SHP77 (cell line): ENCODE measurements at places on chromosomes 3 and 15.
A peak's percentile ranks its signal among the peaks of the same experiment; 100 is the strongest.

GRCh38 chr15:100515758-100516157 lies 13.0 kb downstream of the CERS3 start:
- DNase-seq: no peak

GRCh38 chr15:83512459-83512858 lies 65.3 kb downstream of the SH3GL3 start:
- no peak for DNase-seq

GRCh38 chr15:87757084-87757483 lies 499.5 kb downstream of the NTRK3 start:
- DNase-seq: no peak

DNA sequence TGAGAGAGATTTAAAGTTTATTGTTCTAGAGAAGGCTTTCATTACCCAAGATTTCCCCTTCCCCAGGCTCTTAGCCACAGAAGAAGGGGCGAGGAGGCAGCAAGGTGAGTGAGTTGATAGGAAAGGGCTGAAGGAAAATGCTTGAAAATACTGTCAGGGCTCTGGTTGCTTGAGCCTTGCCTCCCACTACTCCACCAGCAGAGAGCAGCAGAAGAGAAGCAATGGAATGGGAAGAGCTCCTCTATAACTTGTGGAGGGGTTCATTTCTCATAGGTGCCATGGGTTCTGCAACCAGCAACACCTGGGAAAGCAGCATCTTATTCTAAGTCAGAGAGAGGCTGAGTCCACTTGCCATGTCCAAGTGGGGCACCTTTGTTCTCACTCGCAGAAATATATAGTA lies 184.0 kb upstream of the CNTN6 start:
- no peak for DNase-seq

DNA sequence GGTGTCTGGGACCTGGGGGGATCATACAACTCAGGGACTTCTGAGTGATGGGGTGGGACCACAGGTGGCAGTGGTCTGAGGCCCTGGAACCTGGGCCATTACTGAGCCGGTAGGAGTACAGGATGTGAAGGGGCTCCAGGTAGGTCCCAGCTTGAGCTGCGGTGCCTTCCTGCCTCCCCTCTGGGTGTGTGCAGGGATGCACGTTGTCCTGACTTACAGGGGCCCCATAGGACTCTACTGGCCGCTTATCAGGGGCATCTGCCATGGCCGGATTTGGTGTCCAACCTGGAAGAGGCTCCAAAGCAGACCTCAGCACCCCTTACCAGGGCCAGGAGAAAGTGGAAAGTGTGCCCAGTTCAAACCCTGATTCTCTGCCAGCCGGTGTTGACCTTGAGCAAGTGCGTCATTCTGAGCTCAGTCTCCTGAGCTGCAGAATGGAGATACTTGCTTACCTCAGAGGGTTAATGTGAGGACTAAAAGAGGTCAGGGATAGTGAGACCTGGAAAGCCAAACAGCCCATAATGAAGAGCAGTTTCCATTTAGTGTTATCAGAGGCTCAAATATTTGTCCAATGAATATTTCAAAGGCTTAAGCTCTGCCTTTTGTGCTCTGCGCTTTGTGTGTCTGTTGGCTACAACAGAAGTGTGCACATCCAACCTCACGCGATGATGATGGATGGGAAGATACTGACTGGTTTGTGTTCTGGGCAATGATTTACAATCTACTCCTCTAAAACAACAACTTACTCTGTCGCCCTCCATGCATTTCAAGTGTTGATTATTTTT lies 35.4 kb upstream of the ESYT3 start:
- peak; percentile 50 for DNase-seq

DNA sequence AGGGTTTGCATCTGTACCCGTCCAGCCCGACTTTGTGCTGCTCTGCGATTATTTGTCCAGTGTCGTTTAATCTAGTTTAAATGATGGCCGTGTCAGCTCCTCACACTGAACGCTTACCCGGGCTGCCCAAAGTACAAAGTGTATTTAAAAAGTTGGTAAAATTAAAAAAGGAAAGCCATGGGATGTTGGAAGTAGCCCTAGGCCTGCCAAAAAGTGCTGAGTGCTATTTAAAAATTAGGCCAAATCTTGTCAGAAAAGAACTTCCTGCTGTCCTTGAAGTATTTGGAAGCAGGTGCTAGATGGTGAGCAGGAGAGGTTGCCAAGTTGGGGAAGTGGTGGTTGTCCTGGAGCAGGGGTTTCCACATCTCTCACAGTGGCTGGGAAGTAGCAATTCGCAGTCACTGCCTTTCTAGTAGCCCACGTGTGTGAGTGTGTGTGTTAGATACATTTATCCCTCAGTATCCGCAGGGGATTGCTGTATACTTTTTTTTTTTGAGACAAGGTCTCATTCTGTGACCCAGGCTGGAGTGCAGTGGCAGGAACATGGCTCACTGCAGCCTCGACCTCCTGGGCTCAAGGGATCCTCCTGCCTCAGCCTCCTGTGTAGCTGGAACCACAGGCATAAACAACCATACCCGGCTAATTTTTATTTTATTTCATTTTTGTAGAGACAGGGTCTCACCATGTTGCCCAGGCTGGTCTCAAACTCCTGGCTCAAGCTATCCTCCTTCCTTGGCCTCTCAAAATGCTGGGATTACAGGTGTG lies 664 bp downstream of the PPCDC start:
- no peak for DNase-seq

GRCh38 chr3:64957408-64958198 lies 269.8 kb upstream of the ADAMTS9 start:
- no peak for DNase-seq

- DNase-seq: no peak
These were observed 251.9 kb downstream of the TJP1 start for GRCh38 chr15:29570121-29570947.

GRCh38 chr3:194971009-194971408 lies 285.3 kb downstream of the FAM43A start:
- no peak for DNase-seq

- DNase-seq: no peak
These were observed 43.1 kb upstream of the TRPC1 start for GRCh38 chr3:142680710-142681109.

GRCh38 chr3:117681619-117682018 lies 972.0 kb downstream of the TUSC7 start:
- no peak for DNase-seq

GRCh38 chr15:78599189-78599588 lies 21.6 kb downstream of the CHRNA3 start:
- DNase-seq: no peak

DNA sequence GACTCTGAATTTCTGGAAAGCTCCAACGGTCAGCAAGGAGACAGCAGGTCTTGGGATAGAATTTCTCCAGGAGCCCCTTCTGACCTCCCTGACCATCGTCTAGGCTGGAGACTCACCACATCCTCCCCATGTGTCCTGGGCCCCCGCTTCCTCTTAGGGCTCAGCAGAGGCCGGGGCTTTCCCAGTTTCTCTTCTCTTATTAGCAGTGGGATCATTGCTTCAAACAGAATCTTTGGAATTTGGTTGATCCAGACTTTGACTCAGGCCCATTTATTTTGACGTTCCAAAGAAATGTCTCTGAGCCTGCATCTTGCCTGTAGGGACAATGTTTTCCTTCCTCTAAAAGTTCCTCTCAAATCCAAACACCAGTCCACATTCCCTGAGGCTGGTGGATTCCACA lies 38.4 kb upstream of the SLC6A6 start:
- no peak for DNase-seq
